ENCODE measurements at places on chromosomes 6 and 20. TPM values are rescaled to one million over a fixed set of nuclear protein-coding genes. Genes with fewer than 3 reads are reported as not detected.
A peak's percentile ranks its signal among the peaks of the same experiment; 100 is the strongest.

Gene FAM209B
- not detected for polyA plus RNA-seq

DNA sequence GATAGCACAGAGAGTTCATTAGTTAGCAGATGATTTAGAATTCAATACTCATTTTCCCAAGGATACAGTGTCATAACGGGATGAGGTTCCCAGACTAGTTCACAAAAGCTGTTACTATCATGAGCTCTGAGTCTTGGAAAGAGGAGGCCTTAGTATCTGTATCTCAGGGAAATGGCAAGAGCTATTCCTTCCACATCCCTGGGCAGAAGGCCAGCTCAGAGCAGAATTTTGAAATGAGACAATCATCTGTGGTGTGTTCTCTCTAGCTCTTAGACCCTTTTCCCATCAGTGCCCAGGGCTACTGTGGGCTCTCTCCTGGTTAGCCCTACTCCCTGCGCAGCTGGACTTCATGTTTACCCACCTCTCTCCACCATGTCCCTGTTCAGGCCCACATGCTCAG, 64.5 kb downstream of the JAG1 start:
- peak overlapping the region; percentile 98 for H3K27ac ChIP-seq
- DNase-seq = no peak
- H3K36me3 ChIP-seq = no peaks in the 10 kb centered on the region
- no peaks in the 10 kb centered on the region for H3K27me3 ChIP-seq

DNA sequence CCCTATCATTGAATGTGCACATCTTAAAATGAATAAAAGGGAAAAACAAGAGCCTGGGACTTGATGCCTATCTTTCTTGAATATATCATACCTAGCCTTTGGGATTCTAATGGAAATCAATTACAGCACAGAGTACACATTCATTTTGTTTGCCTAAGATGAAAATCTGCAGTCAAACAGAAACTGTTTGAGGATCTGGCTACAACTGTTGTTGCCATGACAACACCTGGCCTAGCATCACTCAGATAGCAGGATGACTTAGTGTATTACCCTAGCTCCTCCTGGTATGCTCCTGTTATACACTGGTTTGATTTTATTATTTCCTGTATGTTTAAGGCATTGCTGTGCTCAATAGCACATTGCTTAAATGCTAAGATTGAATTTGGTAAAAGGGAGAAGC, 71.5 kb upstream of the LAMP5 start:
- no peak overlapping the region for H3K4me3 ChIP-seq
- H3K27me3 ChIP-seq = no peaks in the 10 kb centered on the region
- no peaks in the 10 kb centered on the region for H3K4me1 ChIP-seq
- H3K36me3 ChIP-seq = peaks cover 46% of the 10 kb centered on the region

Gene MEP1A
- polyA plus RNA-seq = not detected

DNA sequence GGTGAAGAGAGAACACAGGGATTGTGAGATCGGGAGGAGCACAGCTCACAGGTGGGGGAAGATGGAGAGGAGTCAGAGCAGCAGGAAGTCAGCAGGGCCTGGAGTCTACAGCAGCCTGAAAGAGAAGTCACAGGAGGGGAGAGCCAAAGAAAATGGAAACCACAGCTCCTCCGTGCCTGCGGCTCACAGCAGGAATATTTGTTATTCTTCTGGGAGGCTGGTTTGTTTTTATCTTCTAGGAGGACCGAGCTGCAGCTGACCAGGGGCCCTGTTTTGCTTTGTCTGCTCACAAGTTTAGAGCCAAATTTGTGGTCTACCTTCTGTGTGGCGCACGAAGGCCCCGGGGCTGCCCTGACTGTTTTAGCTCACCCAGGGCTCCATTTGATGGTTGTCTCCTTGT, 81.8 kb downstream of the CLIC5 start:
- DNase-seq = no peak
- no peak overlapping the region for H3K27ac ChIP-seq
- peaks cover 71% of the 10 kb centered on the region for H3K27me3 ChIP-seq
- no peaks in the 10 kb centered on the region for H3K36me3 ChIP-seq
- no peaks in the 10 kb centered on the region for H3K4me1 ChIP-seq
- H3K4me3 ChIP-seq = no peak overlapping the region

Gene RWDD2A
- polyA plus RNA-seq = 3.4 TPM

GRCh38 chr6:162270966-162271365, 456.6 kb downstream of the PRKN start:
- no peak overlapping the region for H3K4me3 ChIP-seq
- no peaks in the 10 kb centered on the region for H3K27me3 ChIP-seq
- H3K4me1 ChIP-seq = no peaks in the 10 kb centered on the region
- no peaks in the 10 kb centered on the region for H3K36me3 ChIP-seq

DNA sequence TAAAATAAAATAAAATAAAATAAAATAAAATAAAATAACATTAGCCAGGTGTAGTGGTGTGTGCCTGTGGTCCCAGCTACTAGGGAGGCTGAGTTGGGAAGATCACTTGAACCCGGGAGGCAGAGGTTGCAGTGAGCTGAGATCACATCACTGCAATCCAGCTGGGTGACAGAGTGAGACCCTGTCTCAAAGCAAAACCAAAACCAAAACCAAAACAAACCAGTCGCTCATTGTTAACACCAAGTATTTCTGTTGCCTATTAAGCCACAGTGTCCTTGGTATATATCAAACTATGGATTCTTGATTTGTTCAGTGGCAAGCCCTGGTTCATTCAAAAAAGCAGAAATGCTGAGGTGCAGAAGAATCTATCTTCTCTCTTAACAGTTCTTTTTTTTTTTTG, 65.7 kb downstream of the PYGB start:
- H3K27ac ChIP-seq = no peak overlapping the region
- DNase-seq = no peak
- peaks cover 27% of the 10 kb centered on the region for H3K4me1 ChIP-seq
- no peaks in the 10 kb centered on the region for H3K36me3 ChIP-seq
- H3K4me3 ChIP-seq = no peak overlapping the region

Gene NHSL1
- not detected for polyA plus RNA-seq

- peak overlapping the region; percentile 62 for H3K27ac ChIP-seq
- H3K27me3 ChIP-seq = no peaks in the 10 kb centered on the region
- no peak overlapping the region for H3K4me3 ChIP-seq
Measured at GRCh38 chr6:122033564-122034181, 365.8 kb upstream of the HSF2 start.

DNA sequence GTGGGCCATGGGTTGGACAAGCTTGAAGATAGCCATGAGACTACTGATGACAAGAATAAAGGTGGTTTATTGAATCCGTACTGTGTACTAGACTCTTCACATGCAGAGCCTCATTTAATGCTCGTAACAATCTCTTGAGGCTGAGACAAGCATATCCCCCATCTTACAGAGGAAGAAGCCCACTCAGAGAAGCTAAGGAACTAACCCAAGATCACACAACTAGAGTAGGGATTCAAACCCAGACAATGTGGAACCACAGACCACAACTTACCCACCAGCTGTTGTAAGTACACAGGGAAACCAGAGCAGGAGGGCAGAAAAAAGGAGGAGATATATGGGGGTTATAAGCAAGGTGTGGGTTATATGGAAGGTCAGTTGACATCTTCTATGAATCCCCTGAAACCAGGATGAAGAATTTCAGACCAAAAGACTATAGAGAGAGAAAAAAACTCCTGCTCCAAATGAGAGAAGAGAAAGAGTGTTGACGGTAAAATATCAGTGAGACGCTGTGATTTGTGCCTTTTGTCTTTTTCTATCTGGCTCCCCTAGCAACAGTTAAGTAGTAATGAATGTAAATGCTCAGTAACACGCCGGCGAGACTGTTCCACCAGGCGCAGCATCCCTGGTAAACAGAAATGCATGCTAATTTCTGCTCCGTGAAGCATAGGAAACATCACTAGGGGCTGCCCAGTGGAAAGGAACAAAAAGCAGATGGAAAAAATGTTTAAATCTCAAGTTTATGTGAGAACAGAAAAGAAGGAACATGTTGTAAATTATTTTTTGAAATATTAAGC, 80.1 kb upstream of the SLC22A16 start:
- no peaks in the 10 kb centered on the region for H3K27me3 ChIP-seq
- no peak overlapping the region for H3K4me3 ChIP-seq
- H3K4me1 ChIP-seq = no peaks in the 10 kb centered on the region
- no peak for DNase-seq
- H3K27ac ChIP-seq = no peak overlapping the region

Gene USP49
- 2.4 TPM for polyA plus RNA-seq

DNA sequence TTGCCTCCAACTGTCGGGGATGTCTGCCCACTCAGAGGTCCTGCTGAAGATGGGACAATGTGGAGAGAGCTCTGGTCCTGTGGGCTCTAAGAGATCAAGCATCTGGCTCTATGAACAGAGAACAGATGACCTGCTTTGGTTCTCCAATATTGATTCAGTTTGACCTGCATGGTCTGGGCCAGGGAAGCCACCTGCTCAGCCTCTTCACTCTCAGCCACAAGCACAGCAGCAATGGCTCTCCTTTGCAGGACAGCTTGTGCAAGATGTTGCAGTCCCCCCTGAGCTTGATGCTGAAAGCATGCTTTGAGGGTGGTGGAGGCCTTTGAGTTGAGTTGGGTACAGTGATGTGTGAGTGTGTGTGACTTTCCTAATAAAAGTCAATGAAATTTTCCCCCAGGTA, 18.6 kb upstream of the MCM3 start:
- H3K27ac ChIP-seq = no peak overlapping the region
- no peaks in the 10 kb centered on the region for H3K4me1 ChIP-seq
- H3K27me3 ChIP-seq = no peaks in the 10 kb centered on the region
- H3K4me3 ChIP-seq = no peak overlapping the region

DNA sequence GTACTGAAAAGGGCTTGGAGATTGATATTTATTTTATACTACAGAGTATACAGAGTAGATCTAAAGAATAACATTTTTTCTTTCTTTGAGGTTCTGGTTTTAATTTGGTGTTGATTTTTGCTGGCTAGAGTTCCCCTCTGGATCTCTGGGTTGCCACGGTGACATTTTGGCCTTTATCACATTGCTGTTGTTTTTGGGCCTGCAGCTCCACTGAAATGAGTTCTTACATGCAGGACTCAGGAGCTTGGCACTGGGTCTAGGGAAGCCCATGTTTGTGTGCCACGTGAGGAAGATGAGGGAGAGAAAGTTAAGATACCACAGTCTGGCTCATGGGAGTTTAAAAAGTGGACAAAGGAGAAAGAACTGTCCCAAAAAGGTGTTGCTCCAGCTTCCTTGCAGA, 7.4 kb upstream of the TFAP2C start:
- H3K27ac ChIP-seq = no peak overlapping the region
- H3K27me3 ChIP-seq = peaks cover 66% of the 10 kb centered on the region

Gene DUSP15
- polyA plus RNA-seq = 5.4 TPM

Gene GRM1
- polyA plus RNA-seq = 0.05 TPM

Gene BNIP5
- polyA plus RNA-seq = not detected

GRCh38 chr6:122789182-122790027, at the start of gene SMPDL3A:
Gene SMPDL3A, plus strand, starts transcription at chr6:122789258. Its CDS starts 89 bp downstream, at chr6:122789347.
- H3K27ac ChIP-seq = no peak within 1 kb of the TSS
- H3K36me3 ChIP-seq = no peaks in the 10 kb centered on the region
- H3K27me3 ChIP-seq = peaks cover 30% of the 10 kb centered on the region
- peak; percentile 69 for DNase-seq

DNA sequence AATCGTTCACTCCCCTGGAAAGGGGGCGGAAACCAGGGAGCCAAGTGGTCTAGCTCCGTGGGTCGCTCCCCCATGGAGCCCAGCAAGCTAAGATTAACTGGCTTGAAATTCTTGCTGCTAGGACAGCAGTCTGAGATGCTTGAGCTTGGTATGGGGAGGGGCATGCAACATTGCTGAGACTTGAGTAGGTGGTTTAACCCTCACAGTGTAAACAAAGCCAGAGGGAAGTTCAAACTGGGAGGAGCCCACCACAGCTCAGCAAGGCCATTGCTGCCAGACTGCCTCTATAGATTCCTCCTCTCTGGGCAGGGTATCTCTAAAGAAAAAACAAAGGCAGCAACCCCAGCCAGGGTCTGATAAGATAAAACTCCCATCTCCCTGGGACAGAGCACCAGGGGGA, 43.2 kb downstream of the COL21A1 start:
- no peak overlapping the region for H3K27ac ChIP-seq
- H3K27me3 ChIP-seq = no peaks in the 10 kb centered on the region
- no peak for DNase-seq
- H3K36me3 ChIP-seq = no peaks in the 10 kb centered on the region

DNA sequence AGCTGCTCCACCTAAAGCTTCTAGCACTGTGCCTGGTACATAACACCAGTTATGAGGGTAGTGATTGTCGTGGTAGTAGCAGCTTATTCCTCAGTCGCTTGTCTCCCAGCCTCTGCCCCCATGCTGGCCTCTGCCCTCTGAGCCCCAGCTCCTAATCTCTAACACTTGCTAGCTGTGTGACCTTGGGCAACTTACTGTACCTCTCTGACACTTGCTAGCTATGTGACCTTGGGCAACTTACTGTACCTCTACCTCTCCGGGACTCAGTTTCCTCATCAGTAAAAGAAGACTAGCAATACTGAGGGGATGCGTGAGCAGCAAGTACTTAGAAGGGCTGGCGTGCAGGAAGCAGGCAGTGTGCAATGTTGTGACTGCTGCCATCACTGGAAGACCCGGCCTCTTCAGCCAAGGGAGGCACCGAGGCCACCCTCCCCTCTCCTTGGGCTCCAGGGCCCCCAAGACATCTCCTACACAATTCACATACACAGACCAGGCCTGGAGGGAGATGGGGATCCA, 9.9 kb downstream of the MDFI start:
- H3K36me3 ChIP-seq = no peaks in the 10 kb centered on the region
- H3K27me3 ChIP-seq = no peaks in the 10 kb centered on the region
- H3K4me1 ChIP-seq = peaks cover 13% of the 10 kb centered on the region
- no peak overlapping the region for H3K27ac ChIP-seq

Gene ZBTB24
- 2.1 TPM for polyA plus RNA-seq

DNA sequence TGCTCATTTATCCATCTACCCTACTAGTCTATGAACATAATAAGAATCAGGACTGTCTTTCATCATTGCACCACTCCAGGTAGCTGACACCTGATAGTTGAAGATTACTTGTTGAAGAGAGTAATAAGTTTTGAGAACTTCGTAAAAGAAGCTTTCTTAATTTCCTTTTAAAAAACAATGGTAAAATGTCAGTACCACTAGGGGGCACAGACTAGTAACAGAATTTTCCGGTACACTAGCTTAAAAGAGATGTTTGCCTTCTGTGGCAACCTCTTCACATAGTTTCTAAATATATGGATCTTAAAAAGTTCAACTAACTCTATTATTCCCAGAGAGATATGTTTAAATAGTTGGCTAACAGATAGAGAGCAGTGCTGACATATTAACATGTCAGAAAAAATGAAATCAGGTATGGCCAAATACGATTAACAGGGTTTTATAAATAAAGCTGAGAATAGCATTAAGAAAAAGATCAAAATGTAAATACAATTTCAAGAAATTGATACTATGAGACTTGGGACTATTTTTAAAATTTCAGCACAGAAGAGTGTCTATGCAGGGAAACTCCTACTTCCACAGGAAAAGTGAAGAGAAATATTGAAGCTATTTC, 5.4 kb upstream of the KCNQ5 start:
- H3K36me3 ChIP-seq = no peaks in the 10 kb centered on the region
- peak; percentile 34 for DNase-seq
- H3K27ac ChIP-seq = no peak overlapping the region
- no peaks in the 10 kb centered on the region for H3K27me3 ChIP-seq

Gene LRFN2
- 0.02 TPM for polyA plus RNA-seq

Measured in SK-N-SH (cell line).